Central memory CD8-positive, alpha-beta T cell (primary cell): ENCODE measurements at places on chromosomes 3 and 15.

DNA sequence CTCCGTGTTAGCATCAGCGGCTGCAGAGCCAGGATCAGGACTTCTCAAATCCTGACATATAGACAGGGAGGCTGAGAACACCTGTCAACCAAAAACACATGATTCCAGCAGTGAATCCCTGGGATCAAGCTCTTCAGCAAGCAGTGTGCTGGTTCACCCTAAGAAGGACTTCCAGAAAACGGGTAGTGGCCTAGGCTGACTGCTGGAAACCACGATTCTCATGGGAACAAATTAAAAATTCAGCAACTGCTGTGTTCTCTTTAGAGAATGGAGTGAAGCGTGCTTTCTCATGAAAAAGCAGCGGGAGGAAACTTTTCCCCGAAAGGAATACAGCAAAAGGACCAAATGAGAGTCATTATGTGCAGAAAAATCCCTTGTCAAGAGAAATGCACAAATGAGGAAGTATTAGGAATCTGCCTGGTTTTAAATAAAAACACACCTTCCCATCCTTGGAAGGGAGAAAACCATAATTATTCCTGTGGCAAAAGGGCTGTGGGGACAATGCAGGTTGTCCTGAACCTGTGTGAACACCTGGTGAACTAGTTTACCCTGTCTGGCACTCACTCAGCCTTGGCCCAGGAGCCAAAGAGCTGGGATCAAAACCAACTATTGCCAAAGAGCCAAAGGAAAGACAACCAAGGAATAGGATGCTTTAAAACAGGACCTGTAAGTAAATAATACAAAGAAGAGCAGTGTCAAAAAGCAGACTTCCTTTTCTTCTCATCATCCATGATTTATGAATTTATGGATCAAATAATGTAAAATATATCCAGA lies 13.4 kb downstream of the IL12A start:
- H3K4me1 ChIP-seq, result no peaks in the 10 kb centered on the region
- H3K36me3 ChIP-seq, result peaks cover 2% of the 10 kb centered on the region
- H3K27ac ChIP-seq, result no peak overlapping the region
- H3K4me3 ChIP-seq, result no peak overlapping the region

GRCh38 chr3:31880020-31880419 lies 101.0 kb downstream of the OSBPL10 start:
- peaks cover 19% of the 10 kb centered on the region for H3K27me3 ChIP-seq
- no peak overlapping the region for H3K4me3 ChIP-seq
- no peaks in the 10 kb centered on the region for H3K4me1 ChIP-seq
- H3K36me3 ChIP-seq, result no peaks in the 10 kb centered on the region

DNA sequence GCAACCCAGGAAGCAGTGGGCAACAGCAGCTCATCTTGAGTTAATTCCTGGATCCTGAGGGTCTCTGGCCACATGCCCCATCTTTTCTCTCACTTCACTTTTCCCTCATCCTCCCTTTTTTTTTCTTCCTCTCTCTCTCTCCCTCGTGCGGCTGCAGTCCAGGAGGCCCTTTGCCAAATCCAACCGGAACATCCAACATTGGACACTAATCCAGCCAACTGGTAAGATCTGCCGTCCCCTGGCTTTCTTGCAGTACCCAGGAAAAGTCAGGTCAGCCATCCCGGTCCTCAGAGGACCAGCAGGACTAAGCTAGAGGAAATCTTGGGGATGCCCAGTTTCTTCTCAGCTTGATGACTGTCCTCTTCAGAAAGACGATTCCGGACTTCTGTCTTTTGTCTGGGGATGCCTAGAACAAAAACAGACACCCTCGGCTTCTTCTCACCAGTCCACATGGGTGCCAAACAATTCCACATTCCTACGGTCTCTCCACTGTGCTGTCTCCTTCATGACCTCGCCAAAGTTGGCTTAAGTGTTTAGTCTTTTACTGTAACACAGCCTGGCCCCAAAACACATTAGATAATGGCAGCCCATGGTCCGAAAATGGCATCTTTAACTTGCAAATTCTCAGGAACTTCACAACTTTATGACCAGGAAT lies 115.6 kb downstream of the GSK3B start:
- DNase-seq, result no peak
- H3K4me1 ChIP-seq, result peaks cover 70% of the 10 kb centered on the region
- no peak overlapping the region for H3K27ac ChIP-seq
- H3K27me3 ChIP-seq, result no peaks in the 10 kb centered on the region
- H3K36me3 ChIP-seq, result peaks cover 10% of the 10 kb centered on the region

DNA sequence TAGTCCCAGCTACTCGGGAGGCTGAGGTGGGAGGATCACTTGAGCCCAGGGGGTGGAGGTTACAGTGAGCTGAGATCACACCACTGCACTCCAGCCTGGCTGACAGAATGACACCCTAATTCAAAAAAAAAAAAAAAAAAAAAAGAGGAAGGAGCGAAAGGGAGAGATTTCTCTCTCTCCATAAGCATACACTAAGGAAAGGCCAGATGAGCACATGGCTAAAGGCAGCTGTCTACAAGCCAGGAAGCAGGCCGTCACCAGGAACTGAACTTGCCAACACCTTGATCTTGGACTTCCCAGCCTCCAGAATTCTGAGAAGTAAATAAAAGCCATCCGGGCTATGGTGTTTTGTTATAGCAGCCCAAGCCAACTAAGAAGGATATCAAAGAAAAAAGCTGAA lies 7.5 kb downstream of the SRGAP3 start:
- no peak for DNase-seq
- H3K36me3 ChIP-seq, result peaks cover 2% of the 10 kb centered on the region
- no peak overlapping the region for H3K27ac ChIP-seq

DNA sequence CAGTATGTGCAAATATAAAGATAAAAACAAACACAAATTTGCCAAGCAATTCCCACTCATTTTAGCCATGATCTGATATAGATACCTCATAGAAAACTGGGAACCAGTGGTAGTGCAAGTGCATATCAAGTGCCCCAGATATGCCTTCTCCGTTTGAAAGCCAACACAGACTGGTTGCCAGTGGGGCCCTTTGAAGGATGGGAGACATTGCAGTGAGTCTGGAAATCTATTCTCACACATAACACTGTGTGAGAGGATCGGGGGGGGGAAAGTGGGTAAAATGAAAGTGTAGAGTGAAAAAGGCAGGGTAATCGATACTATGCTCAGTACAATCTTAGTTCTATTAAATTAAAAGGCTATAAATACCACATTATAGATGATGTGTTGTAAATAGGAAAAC lies 83.0 kb downstream of the CBLB start:
- H3K36me3 ChIP-seq, result no peaks in the 10 kb centered on the region
- H3K4me1 ChIP-seq, result peaks cover 66% of the 10 kb centered on the region
- peak overlapping the region; percentile 95 for H3K27ac ChIP-seq
- DNase-seq, result no peak
- H3K27me3 ChIP-seq, result no peaks in the 10 kb centered on the region

DNA sequence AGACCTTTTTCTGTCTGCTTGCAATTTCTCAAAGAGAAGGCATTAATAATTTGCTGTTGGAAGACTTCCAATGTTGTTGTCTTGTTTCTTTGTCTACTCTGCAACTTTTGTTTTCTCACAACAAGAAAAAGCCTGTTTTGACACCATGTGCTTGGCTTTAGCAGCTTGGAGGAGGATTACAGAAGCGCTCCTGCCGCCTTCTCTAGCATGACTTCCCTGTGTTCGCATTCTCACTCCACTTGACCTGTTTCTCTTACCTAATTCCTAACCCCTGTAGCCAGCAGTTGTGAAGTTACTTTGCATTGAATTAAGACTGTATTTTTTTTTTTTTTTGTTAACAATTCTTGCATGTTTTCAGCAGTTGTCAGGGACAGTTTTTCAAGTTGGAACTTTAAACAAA lies 235.3 kb upstream of the GOLIM4 start:
- H3K27ac ChIP-seq, result no peak overlapping the region
- H3K4me1 ChIP-seq, result no peaks in the 10 kb centered on the region
- no peak overlapping the region for H3K4me3 ChIP-seq
- H3K27me3 ChIP-seq, result no peaks in the 10 kb centered on the region
- H3K36me3 ChIP-seq, result no peaks in the 10 kb centered on the region
- no peak for DNase-seq

DNA sequence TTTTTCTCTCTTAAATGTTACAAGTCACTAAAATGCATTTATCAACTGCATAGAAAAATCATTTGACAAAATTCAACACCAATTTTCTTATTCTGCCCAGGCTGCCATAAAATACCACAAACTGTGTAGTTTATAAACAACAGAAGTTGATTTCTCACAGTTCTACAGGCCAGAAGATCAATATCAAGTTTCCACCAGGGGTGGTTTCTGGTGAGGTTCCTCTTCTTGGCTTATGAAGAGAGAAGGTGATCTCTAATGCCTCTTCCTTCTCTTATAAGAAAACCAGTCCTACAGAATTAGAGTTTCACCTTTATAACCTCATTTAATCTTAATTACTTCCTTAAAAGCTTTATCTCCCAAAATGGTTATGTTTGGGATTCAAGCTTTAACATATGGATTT lies 10.9 kb upstream of the CD200R1L start:
- H3K4me3 ChIP-seq, result peak overlapping the region; percentile 34
- no peaks in the 10 kb centered on the region for H3K27me3 ChIP-seq
- peak overlapping the region; percentile 68 for H3K27ac ChIP-seq
- no peak for DNase-seq
- peaks cover 33% of the 10 kb centered on the region for H3K4me1 ChIP-seq
- no peaks in the 10 kb centered on the region for H3K36me3 ChIP-seq

DNA sequence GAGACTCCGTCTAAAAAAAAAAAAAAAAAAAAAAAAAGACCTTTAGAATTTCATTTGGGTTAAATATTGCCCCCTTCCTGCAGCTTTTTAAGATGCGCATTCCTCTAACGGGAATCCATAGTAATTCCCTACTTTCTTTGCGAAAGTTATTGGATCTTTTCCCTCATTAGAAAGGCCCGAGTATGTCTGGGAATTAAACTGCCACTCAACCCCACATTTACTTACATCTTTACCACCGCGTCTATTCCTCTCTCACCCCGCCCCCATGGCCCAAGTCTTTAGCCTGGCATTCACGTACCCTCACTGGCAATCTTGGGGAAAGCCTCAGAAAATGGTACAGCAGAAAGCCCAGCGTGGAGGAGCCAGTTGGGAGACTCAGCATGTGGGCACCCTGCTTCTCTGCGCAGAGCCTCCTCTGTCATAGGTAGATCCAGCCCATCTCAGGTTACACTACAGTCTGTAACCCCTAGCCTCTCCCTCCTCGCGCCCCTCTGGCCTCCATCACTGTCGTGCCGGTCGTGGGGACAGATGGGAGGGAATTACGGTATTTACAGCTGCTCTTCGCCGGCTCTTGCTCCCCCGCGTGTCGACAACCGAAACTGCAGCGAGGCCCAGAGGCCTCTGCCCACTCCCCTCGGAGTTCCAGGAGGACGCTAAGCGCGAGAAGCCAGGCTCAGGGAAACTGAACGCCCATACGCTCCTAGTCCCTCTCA lies 6.4 kb upstream of the ANKDD1A start:
- peak; percentile 60 for DNase-seq
- peak overlapping the region; percentile 72 for H3K4me3 ChIP-seq
- no peaks in the 10 kb centered on the region for H3K27me3 ChIP-seq
- H3K27ac ChIP-seq, result peak overlapping the region; percentile 75
- peaks cover 44% of the 10 kb centered on the region for H3K4me1 ChIP-seq
